ENCODE measurements at places on chromosomes 6 and 20.
A peak's percentile ranks its signal among the peaks of the same experiment; 100 is the strongest.

DNA sequence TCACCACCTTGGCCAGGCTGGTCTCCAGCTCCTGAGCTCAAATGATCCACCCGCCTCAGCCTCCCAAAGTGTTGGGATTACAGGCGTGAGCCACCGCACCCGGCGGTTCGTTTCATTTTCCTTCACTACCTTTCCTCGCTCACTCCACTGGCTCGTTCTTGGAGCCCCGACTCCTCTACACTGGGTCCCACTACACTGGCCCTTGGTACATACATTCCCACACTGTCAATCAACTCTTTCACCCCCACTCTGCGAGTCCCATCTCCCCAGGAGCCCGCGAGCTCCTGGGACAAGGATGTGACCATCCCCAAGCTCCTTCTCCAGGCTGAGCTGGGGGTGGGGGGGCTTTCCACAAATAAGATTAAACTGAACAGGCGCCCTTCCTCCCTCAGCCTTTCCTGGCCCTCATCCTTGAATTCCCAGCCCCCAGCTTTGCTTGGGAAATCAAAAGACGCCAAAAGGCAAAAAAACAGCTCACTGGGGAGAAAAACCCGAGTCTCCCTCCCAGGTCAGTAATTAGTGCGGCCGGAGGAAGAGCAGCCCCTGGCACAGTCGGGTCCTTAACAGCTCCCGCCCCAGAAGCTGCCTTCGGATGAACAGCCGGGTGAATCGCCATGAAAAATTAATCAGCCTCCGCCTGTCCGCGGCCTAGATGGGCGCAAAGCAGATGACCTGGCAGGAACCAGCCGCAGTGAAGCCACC lies 42.8 kb upstream of the LY86 start:
- H3K4me3 ChIP-seq = no peak overlapping the region
- no peaks in the 10 kb centered on the region for H3K36me3 ChIP-seq
- H3K27ac ChIP-seq = no peak overlapping the region
- no peak for DNase-seq
- peaks cover 6% of the 10 kb centered on the region for H3K27me3 ChIP-seq
- H3K4me1 ChIP-seq = no peaks in the 10 kb centered on the region

DNA sequence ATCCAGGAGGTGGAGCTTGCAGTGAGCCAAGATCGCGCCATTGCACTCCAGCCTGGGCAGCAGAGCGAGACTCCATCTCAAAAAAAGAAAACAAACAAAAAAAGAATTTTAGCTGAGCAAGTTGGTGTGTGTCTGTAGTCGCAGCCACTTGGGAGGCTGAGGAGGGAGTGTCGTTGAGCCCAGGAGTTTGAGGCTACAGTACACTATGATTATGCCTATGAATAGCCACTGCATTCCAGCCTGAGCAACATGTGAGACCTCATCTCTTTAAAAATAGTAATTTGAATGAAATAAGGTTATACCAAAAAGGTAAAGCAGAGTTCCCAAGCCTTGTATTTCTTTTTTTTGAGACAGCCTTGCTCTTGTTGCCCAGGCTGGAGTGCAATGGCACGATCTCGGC lies 19.8 kb downstream of the MTRES1 start:
- H3K36me3 ChIP-seq = no peaks in the 10 kb centered on the region
- no peak for DNase-seq
- H3K4me1 ChIP-seq = no peaks in the 10 kb centered on the region
- H3K4me3 ChIP-seq = no peak overlapping the region
- no peaks in the 10 kb centered on the region for H3K27me3 ChIP-seq
- no peak overlapping the region for H3K27ac ChIP-seq

DNA sequence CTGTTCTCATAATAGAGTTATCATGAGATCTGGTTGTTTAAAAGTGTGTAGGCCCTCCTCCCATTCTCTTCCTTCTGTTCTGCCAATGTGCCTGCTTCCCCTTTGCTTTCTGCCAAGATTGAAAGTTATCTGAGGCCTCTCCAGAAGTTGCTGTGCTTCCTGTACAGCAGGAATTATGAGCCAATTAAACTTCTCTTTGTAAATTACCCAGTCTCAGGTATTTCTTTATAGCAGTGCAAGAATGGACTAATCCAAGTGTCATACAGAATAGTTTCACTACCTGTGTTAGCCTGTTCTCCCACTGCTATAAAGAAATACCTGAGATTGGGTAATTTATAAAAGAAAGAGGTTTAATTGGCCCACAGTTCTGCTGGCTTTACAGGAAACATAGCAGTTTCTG lies 100.0 kb downstream of the CD24 start:
- 0 out of 2 replicates have a peak, but pooled peaks cover 2% of the 10 kb centered on the region for H3K4me1 ChIP-seq
- no peak overlapping the region for H3K27ac ChIP-seq
- no peaks in the 10 kb centered on the region for H3K27me3 ChIP-seq
- no peak overlapping the region for H3K4me3 ChIP-seq

GRCh38 chr6:161369339-161369738 lies 95.5 kb upstream of the AGPAT4 start:
- no peak for DNase-seq
- H3K27me3 ChIP-seq = no peaks in the 10 kb centered on the region
- no peaks in the 10 kb centered on the region for H3K36me3 ChIP-seq

DNA sequence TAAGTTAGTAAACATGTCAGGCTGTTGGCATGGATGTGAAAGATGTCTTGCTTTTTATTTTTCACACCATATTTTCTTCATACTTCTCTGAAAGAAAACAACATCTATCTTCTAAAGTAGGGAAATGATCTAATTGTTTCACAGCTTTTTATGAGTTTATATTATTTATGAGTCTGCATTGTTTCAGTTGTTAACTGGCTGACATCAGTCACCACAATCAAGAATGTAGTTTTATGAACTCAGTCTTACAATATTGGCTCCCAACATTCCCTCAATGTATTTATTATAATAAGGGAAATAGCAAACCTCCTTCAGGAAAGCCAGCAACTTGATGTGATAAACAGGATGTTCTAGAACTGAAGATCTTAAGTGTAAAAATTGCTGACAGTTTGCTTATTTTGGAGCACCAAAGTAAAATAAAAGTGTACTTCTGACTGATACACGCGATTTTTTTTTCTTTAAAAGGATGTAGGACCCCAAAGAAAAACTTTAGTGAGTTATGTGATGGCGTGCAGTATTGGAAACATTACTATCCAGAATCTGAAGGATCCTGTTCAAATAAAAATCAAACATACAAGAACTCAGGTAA lies 106.0 kb downstream of the ADGRG6 start:
- peak overlapping the region; percentile 46 for H3K27ac ChIP-seq
- no peaks in the 10 kb centered on the region for H3K27me3 ChIP-seq
- H3K36me3 ChIP-seq = peaks cover 61% of the 10 kb centered on the region

DNA sequence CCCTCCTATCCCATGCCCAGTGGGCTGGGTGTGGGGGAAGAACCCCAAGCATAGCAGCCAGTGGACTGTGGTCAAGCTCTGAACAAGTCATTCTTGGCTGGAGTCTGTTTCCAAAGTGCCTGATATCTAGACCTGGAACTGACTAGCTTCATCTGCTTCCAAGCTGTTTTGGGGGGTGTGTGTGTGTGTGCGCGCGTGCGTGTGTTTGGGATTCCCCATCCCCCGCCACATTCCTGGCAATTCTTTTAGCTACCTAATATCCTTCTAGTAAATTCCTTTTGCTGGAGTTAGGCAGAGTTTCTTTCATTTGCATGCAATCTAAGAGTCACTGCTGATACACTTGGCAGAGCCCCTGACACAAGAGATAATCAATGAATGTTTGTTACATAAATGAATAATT lies 7.8 kb downstream of the PAK5 start:
- no peaks in the 10 kb centered on the region for H3K4me1 ChIP-seq
- H3K36me3 ChIP-seq = no peaks in the 10 kb centered on the region
- no peak overlapping the region for H3K27ac ChIP-seq
- no peak for DNase-seq
- H3K27me3 ChIP-seq = no peaks in the 10 kb centered on the region

DNA sequence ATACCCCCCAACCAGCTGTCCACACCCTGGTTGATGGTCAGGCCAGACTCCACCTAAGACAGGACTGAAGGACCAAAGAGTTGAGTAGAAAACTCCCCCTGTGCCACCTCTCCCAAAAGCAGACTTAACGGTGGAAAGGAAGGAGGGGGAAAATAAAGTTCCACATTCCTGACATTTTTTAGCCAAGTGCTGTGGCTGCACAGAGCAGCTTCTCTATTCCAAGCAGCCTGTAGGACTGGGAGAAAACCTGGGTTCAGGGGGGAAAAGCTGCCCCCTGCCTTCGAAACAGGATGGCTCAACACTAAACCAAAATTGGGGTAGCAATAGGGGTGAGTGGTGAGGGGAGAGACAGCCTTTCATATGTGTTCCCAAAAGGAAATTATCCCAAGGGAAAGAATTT lies 3.6 kb downstream of the TRAM2 start:
- H3K4me1 ChIP-seq = peaks cover 55% of the 10 kb centered on the region
- peak overlapping the region; percentile 82 for H3K27ac ChIP-seq
- 0 out of 2 replicates have a peak, but pooled peaks cover 2% of the 10 kb centered on the region for H3K36me3 ChIP-seq
- no peak overlapping the region for H3K4me3 ChIP-seq
- no peaks in the 10 kb centered on the region for H3K27me3 ChIP-seq
- DNase-seq = no peak

- no peaks in the 10 kb centered on the region for H3K36me3 ChIP-seq
- H3K27me3 ChIP-seq = no peaks in the 10 kb centered on the region
- no peak overlapping the region for H3K4me3 ChIP-seq
- no peak overlapping the region for H3K27ac ChIP-seq
- no peak for DNase-seq
Measured at GRCh38 chr6:143026696-143027449, 33.8 kb upstream of the AIG1 start.

GRCh38 chr6:150133686-150134085 lies 9.2 kb upstream of the PPP1R14C start:
- DNase-seq = no peak
- H3K4me3 ChIP-seq = no peak overlapping the region
- no peak overlapping the region for H3K27ac ChIP-seq
- no peaks in the 10 kb centered on the region for H3K27me3 ChIP-seq

- DNase-seq = no peak
- no peak overlapping the region for H3K4me3 ChIP-seq
- no peaks in the 10 kb centered on the region for H3K27me3 ChIP-seq
Measured at GRCh38 chr6:14695579-14695978, 550.3 kb upstream of the JARID2 start.

GRCh38 chr20:3510110-3510509 lies 39.3 kb downstream of the ATRN start:
- H3K27me3 ChIP-seq = no peaks in the 10 kb centered on the region
- no peak overlapping the region for H3K27ac ChIP-seq
- DNase-seq = no peak
- no peaks in the 10 kb centered on the region for H3K36me3 ChIP-seq
- H3K4me3 ChIP-seq = no peak overlapping the region

DNA sequence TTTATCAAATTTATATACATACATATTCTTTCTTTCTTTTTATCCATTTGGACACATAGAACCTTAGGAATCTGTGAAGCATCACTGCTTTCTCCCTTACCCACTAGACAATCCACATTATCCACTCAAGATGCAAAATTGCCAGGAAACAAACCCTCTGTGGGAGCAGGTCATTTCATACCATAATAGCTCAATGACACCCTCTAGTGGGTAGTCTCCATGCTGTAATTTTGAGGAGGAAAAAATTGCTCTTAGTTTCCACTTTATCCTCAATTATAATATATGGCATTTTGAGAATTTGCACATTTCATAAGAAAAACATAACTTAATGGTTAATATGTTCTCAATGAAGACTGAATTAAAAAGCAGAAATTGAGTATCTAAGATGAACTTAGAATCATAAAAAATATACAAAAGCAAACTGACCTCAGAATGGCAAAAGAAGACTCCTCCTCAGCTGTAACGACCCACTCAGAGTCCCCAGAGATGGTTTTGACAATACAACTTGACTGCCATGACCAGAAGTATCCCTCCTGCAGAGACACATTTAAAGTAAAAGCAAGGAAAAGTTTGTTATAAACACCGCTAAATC lies 164.1 kb downstream of the FRK start:
- no peak overlapping the region for H3K4me3 ChIP-seq
- no peaks in the 10 kb centered on the region for H3K4me1 ChIP-seq
- no peak overlapping the region for H3K27ac ChIP-seq
- no peaks in the 10 kb centered on the region for H3K27me3 ChIP-seq
- no peaks in the 10 kb centered on the region for H3K36me3 ChIP-seq
- peak; percentile 56 for DNase-seq

DNA sequence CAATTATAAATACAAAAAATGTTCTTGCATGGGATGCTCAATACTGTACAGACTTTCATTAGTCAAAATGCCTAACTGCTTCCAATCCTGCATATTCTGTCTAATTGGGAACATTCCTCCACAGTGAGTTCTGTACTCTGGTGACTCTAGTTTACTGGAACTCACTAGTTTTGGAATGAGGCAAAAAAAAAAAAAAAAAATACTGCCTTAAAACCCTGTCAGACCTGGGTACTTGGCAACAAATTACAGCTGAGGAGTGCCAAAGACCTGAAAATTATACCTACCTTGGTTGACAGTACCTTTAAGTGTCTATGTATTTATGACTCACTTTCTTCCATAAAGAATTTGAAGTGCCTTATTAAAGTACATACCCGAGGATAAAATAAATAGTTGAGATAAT lies 276.7 kb downstream of the FARS2 start:
- H3K36me3 ChIP-seq = no peaks in the 10 kb centered on the region
- no peak for DNase-seq
- no peaks in the 10 kb centered on the region for H3K4me1 ChIP-seq
- H3K27me3 ChIP-seq = no peaks in the 10 kb centered on the region
- H3K4me3 ChIP-seq = no peak overlapping the region

DNA sequence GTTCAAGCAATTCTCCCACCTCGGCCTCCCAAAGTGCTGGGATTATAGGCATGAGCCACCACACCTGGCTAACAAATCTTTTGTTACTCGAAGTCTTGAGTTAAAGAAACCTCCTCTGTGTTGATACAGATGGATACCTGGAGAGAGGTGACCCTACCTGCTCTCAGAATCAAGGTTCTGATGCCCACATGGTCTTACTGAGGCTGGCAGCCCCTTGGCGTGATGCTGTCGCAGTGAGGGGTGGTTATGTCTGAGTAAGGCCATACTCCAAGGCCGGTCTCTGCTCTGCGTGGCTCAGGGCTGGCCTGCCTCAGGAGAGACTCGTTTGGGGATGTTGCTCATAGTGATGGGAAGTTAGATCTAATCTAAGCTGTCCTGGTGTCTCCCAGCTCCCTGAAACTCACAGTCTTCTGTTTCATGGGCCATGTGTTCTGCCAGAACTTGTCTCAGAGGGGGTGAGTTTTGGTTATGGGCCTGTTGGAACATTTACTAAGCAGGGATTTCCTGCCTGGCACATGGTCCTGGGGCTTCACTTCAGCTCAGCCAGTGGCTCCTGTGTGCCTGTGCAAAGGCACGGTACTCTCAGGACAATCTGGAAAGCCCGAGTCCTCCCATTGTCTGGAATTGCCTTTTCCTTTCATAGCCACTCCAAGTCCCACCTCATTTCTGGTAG lies 17.5 kb upstream of the TRAF3IP2 start:
- H3K27ac ChIP-seq = no peak overlapping the region
- H3K4me3 ChIP-seq = no peak overlapping the region
- no peaks in the 10 kb centered on the region for H3K27me3 ChIP-seq
- DNase-seq = no peak
